ENCODE measurements at places on chromosomes 2 and 18.

- no peak for DNase-seq
These were observed 66.2 kb upstream of the MCFD2 start for GRCh38 chr2:46981662-46982350.

- DNase-seq, result no peak
These were observed 240.1 kb upstream of the MMADHC start for GRCh38 chr2:149827585-149828126.

GRCh38 chr2:69386360-69386759 lies 667 bp downstream of the GFPT1 start:
- no peak for DNase-seq

DNA sequence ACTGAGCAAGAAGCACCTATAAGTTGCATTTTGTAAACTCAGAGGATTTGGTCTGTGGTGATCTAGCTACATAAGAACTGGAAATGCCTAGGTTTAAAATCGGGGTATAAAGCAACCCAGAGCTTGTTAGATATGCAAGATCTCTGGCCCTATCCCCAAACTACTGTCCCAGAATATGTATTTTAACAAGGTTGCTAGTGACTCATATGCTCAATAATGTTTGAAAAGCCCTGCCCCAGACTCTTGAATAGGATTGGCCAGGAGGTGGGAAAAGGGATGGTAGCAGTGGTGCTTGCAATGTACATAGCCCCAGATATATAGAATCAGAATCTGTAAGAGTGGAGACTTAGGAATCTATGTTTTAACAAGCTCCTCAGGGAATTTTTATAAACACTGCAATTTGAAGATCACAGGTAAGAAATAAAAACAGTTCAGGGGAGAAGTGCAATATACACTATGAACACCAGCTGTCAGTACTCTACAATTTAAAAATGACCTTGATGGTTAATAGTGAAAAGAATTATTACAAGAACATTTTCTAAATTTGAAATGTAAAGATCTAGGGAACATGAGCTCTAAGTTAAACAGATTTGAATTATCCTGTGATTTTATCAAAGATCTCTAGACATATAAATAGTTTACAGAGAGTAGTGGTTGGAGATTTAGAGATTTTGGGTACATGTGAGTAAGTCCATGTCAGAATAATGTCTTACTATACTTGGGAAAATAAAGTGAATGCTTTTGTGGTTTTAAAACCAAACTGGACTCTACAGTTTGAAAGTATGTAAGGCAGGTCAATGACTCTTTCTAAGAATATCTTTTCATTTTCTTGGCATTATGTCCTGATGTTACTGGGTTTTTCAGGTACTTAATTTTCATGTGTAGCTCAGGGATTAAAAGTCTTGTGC lies 7.7 kb upstream of the MMADHC start:
- DNase-seq, result no peak

- peak; percentile 4 for DNase-seq
These were observed 63.3 kb upstream of the GALNT5 start for GRCh38 chr2:157194097-157194688.

DNA sequence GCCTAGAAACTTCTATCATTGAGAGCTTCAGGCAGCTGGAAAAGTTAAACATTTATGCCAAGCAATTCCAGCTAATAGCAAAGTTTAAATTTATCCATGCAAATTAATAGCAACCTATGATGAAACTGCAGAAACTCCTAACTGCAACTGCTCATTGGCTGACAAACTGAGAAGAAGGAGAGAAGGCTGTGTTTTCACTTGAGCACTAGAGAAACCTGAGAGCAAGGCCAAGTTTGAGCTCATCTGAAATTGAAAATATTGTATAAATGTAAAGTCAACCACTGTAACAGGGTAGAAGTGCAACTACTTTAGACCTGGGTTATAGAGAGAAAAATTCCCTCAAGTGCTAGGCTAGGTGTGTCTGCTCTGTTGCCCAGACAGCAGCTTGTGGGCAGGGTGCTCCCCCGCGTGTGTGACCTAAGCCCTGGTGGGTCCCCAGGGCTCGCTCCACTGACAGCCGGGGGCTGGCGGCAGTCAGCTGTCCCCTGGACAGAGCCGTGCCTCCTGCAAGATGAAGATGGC lies 50.2 kb downstream of the CABYR start:
- DNase-seq, result no peak
